ENCODE measurements at places on chromosomes 2 and 18.

DNA sequence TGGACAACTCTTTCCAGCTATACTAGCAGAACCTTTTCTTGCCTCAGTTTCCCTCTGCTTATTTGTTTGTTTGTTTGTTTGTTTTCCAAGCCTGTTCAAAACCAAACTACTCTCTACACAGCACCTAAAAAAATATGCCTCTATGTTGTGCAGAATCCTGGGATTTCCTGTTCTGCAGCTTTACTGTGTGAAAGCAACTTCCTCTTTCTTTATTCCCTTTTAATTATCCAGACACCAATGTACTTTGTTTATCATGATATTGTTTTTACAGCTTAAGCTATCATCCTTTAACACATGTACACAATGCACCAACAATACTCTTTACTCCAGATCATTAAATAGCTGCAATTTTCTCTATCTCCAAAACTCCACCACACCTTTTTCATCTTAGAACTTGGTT, 259.5 kb downstream of the EPHA4 start:
- no peak for DNase-seq

GRCh38 chr2:174158003-174158402, 90.3 kb downstream of the OLA1 start:
- no peak for DNase-seq

GRCh38 chr2:62568074-62568473, 62.1 kb upstream of the TMEM17 start:
- DNase-seq: no peak

- DNase-seq: no peak
Observed at GRCh38 chr2:65396348-65397026, 35.9 kb downstream of the SPRED2 start.

DNA sequence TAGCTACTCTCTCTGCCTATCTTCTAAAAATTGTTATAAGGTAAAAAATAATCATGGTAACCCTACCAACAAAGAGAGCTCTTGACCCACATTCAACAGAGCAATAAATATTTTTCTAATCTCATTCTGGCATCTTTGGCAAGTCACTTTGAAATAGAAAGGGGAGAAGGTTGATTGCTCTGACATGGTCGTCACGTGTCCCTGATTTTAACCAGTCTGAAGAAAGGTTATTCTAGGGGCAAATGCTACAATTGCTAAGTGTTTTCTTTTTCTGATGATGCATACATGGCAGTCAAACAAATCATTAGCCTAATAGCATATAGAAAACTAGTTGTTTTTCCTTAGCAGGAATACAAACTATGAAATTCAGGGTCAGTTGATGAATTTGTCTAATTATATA, 153.3 kb upstream of the MAP3K20 start:
- DNase-seq: no peak

DNA sequence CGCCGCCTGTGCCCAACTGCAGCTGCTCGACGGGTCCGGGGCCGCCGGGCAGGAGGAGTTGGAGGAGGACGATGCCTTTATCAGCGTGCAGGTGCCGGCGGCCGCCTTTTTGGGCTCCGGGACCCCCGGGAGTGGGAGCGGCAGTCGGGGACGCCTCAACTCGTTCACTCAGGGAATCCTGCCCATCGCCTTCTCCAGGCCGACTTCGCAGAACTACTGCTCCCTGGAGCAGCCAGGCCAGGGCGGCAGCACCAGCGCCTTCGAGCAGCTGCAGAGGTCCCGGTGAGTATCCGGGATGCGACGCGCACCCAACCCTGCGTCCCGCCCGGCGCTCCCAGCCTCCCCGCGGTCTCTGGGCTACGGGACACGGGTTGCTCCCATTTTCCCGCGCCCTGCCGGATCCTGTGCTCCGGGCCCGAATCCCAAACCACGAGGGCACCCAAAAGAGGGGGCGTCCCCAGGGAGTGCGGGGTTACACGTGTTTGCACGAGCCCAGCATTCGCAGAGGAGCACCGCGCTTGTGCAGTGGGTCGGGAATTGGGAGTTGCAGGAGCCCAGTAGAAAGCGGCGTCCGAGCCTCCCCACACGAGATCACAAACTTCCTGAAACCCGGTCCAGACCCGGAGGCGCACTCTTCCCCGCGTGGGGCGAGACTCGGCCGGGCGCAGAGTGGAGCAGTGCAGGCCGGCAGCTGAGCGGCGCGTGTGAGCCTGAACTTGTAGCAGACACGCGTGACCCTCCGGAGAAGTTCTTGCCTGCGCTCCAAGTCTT, 1.2 kb downstream of the CABLES1 start:
- DNase-seq: no peak

DNA sequence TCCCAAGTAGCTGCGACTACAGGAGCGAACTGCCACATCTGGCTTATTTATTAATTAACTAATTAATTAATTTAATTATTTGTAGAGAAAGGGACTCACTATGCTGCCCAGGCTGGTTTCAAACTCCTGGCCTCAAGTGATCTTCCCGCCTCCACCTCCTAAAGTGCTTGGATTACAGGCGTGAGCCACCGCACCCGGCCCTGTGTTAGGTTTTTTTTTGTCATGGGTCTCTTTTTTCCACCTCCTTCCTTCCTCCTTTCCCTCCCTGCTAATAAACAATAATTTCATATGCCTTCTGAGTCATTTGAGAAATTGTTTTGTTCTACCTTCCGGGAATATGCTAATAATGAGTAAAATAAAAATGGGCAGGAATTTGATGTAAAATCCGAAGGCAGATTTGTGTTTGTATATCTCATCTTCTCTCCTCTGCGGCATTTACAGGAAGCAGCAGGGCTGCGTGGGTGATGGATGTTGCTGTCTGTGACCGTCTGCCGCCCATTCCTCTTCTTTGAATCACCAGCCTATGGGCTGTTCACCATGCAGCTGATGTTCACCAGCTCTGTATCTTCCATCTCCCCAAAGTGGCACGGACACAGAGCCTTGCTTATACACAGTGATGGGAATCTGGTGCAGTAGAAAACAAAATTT, 89.9 kb downstream of the ACSL3 start:
- no peak for DNase-seq

DNA sequence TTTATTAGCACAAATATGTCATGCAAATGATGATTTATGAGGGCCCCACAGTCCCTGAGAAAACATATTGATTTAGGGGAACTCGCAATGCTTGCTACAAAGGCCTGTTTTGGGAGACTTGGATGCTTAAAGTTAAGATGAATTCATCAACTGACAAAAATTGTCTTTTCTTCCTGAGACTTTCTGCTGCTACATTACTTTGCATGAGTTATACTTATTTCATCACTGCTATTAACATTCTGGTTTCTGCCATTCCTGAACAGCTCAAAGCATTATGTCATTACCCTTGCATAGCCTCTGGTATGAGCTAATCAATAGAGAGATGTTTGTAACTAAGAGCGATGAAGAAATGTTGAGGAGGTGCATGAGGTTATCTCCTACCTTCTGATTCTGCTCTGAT, 74.4 kb downstream of the SOX11 start:
- no peak for DNase-seq

DNA sequence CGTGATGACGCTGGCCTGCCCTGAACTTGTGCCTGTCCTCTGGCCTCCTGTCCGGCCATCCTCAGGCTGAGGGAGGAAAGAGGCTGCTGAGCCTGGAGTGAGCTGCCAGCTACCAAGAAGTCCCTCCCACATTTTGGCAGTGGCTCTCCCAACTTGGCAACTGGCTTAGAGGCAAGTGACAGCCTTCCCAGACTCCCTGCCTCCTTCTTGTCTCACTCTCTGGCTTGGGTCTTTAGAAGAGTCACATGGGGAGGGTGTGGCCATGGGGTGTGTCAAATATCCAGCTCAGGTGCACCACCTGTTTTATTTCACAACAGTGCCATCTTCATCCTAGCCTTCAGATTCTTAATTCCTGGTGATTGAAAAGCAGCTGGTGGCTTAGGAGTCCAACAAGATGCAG, 222.9 kb downstream of the PRKCE start:
- DNase-seq: no peak

DNA sequence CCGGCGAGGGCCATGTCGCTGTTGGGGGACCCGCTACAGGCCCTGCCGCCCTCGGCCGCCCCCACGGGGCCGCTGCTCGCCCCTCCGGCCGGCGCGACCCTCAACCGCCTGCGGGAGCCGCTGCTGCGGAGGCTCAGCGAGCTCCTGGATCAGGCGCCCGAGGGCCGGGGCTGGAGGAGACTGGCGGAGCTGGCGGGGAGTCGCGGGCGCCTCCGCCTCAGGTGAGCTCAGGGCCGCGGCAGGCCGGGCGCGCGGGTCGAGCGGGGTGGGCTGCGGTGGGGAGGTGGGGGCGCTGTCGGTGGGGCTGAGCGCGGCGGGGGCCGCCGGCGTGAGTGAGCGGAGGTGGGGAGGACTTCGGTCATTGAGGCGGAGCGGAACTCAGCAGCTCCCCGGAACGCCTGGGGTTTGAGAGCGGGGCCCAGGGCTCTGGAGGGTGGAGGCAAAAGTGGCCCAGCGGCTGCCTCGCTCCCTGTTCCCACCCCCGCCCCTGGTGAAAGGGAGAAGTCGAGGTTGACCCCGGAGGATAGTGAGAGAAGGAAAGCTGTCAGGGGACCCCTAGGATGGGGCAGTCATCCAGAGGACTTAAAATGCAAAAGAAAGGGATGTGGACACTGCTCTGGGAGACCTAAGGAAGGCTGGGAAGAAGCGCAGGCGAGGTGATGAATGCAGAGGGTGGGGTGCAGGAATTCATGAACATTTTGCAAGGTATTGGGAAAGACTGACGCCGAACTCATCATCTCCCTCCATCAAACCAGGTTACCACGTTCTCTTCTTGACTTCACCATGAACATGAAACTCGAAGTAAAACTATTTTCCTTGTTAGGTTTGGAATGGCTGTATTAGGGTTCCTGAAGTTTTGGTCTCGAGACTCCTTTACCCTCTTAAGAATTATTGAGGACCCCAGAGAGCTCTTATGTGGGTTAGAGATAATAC, 633 bp downstream of the MALT1 start:
- no peak for DNase-seq

DNA sequence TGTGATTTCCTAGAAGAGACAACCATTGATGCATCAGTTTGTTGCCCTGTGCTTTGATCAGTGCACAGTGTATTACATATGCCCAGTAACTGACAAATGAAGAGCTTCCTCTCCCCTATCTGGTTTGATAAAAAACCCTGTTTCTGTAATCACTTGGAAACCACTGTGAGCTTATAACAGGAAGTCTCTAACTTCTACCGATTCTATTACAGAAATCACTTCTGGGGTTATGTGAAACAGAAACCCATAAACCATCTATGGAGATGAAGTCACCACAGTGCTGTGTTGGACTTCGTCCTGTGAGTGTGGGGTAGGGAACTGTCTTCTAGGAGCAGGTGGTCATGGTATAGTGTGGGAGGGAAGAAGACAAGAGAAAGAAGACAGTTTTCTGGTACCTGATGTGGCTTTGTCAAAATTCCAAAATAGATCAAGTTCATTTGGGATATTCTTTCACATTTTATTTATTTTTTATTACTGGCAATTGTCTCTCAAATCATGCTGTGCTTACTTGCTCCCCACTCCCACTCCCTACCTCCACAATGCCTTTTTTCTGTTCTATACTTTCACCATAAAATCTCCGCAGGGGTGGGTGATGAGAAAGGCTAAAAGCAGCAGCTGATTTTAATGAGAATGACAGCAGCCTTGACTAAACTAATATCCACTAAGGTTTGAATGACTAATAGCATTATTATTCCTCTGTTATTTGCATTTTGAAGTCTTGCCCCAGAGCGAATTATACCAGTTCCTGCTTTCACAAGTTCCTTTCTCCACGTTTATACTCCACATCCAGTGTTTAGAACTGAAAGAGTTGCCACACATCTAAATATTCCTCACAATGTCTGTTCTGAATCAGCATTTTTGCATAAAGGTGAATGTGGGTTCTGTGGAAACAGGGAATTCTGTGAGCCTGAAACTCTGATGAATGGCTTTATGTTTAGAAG, 41.7 kb upstream of the RND3 start:
- DNase-seq: no peak

DNA sequence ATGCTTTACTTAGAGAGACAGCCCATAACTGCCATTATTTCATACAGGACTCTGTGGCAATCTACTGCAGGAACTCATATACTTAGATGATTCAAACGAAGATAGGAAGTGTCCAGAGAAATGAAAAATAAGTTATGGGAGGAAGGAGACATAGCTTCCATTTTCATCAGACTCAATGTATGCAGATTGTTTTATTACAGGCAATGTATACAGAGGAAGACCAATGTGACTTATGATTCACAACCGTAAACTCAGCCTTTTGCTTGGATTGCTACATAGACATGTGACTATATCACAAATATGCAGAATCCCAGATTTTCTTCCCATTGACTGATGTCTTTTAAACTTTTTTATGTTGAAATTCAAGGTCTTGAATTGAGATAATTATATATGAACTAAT, 793.4 kb downstream of the SATB2 start:
- DNase-seq: no peak

DNA sequence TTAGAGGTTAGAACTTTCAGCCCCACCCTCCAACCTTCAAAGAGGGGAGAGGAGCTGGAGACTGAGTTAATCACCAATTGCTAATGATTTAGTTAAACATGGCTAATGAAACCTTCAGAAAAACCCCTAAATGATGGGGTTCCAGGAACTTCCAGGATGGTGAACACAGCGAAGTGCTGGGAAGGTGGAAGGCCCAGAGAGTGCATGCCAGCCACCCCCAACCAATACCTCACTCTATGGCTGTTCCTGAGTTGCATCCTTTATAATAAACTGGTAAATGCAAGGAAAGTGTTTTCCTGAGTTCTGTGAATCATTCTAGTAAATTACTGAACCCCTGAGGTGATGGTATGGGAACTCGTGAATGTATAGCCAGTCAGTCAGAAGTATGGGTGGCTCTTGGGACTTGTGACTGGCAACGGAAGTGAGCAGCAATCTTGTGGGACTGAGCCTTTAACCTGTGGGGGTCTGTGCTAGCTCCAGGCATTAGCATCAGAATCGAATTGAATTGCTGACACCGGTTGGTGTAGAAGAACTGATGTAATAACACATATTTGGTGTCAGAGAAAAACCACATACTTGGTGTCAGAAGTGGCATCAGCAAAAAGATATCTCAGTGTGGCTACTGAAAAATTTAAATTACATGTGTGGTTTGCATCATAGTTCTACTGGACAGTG, 37.4 kb downstream of the NPHP1 start:
- no peak for DNase-seq

DNA sequence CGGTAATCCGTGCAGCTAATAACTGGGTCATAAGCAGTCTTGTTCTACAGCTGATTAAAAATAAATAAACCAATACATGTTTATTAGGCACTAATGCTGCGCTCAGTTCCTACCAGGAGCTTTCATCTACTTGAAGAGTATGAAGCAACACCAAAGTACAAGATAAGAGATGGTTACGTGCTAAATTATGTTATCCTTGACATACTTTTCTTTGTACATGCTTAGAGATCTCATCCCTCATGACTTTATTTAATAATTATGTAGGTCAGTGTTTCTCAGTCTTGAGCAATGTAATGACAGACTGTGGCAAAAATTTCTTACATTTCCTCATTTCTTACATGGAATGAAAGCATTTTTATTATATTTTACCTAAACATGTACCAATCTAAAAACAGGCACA, 54.6 kb upstream of the COBLL1 start:
- DNase-seq: no peak
